ENCODE measurements at places on chromosomes 5 and 9. TPM values are rescaled to one million over a fixed set of nuclear protein-coding genes. Genes with fewer than 3 reads are reported as not detected.

DNA sequence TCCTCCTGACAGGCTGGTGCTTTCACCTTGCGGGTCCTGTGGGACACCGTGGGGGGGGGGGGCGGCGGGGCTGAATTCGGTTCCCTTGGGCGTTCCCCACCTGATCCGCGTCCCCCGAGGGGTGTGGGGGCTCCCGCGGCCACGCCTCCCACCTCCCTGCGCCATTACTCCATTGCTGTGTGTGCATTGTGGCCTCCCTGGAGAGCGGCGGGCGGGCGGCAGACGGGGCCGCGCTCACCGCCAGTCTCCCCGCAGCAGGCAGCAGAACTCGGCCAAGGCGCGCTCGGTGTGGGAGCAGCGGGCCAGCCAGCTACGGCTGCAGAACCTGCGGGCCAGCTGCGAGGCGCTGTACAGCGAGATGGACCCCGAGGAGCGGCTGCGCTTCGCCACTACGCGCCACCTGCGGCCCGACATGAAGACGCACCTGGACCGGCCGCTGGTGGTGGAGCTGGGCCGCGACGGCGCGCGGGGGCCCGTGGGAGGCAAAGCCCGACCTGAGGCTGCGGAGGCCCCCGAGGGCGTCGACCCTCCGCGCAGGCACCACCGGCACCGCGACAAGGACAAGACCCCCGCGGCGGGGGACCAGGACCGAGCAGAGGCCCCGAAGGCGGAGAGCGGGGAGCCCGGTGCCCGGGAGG lies 145.3 kb downstream of the CACNA1B start:
- no peak for DNase-seq

The LHX6 gene
- total RNA-seq = not detected

The LRRC70 gene
- 1.1 TPM for total RNA-seq

The AK8 gene
- total RNA-seq = 7.2 TPM

The PRUNE2 gene
- not detected for total RNA-seq

- no peak for DNase-seq
These were observed 220.8 kb upstream of the RFX3 start for GRCh38 chr9:3746296-3747275.

DNA sequence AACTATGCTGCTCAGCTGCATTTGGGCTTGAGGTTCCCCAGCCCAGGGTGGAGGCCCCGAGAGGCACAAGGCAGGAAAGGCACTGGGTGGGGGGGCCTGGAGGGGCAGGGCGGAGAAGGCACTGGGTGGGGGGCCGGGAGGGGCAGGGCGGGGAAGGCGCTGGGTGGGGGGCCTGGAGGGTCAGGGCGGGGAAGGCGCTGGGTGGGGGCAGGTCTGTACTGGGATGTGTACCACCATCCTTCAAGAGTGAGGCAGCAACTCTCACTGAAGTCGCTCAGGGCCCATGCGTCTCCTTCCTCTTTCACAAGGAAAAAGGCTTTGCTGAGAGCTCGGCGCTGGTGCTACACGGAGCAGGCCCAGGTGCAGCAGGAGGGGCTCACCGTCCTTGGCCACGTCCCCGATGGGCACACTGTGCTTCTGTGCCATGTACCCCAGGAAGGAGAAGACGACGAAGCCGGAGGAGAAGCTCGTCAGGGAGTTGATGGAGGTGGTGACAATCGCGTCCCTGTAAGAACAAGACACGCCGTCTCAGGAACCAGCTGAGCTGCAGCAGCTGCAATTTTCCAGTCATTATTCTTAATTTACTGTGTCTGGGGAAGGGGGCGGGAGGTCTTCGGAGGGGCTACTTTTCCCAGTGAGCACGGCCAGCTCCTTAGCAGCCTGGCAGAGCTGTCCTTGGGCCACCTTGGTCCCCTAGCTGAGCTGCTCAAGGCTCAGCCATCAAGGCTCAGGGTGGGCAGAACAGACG lies 30.8 kb downstream of the SLC6A3 start:
- DNase-seq = no peak

The IFNK gene
- not detected for total RNA-seq

DNA sequence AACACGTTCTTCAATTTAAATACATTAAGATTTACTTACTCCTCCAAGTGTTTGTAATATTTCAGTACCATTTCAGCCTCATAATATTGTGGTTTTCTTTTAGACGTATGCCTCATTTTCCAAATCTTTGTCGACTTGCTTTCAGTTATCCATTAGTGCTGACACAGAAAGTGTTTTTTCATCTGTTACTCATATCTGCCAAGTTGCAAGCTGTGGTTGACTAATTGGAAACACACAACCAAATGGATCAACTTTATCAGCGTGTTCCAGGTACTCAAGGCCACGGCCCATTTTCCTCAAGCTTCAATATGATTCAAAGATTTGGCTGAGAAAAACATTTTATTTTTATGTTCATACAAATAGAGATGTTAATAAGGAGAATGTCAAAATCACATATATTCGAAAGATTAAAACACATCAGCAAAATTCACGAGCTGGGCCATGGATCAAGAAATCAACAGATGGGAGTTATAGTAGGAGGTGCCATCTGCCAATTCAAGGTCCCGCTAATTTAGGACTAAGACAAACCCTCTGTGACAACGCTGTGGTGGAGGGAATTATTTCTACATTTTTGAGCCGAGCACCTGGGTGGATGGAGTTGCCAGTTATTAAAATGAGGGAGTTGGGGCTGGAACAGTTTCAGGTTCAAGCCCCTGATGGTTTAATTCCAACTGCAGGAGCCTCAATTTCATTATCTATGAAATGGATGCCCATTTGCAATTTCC lies 27.2 kb upstream of the CCNJL start:
- no peak for DNase-seq

- DNase-seq = no peak
These were observed 42.8 kb downstream of the JADE2 start for GRCh38 chr5:134568337-134568700.

DNA sequence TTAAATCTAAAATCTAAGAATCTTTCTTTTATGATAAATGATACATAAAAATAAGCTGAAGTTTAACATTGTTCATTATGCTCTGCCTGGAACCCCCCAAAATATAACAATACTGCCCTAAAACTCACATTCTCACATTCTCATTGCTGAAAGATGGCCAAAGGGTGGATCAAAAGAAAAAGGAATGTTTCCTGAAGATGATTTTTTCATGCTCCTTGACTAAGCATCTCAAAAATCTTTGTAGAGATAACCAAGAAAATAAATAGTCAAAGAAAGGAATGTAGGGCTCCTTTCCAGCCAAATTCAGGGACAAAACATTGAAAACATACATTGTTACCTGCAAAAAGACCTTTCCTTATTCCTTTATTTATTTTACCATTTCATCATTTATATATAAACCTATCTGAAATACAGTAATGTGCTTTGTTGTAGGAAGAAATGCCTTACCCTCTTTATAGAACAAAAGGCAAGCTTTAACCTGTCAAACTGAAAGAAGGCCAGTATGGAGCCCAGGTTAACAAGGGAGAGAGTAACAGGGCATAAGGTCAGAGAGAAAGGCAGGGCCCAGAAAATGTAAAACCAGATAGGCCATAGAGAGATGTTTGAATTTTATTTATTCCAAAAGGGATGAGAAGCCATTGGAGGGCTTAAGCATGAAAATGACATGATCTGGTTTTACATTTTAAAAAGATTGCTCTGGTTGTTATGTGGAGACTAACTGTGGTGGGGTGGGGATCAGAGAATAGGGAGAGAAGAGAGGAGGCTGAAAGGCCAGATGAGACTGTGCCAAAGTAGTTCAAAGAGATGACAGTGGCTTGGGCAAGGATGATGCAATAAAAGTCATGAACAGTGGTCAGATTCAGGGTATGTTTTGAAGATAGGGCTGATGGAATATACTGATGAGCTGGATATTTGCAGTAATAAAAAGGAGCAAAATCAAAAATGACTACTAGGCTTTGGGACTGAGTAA lies 37.3 kb upstream of the CDK5RAP2 start:
- DNase-seq = no peak

- no peak for DNase-seq
These were observed 150.1 kb upstream of the LHFPL2 start for GRCh38 chr5:78798673-78799029.

The TMEM174 gene
- not detected for total RNA-seq

DNA sequence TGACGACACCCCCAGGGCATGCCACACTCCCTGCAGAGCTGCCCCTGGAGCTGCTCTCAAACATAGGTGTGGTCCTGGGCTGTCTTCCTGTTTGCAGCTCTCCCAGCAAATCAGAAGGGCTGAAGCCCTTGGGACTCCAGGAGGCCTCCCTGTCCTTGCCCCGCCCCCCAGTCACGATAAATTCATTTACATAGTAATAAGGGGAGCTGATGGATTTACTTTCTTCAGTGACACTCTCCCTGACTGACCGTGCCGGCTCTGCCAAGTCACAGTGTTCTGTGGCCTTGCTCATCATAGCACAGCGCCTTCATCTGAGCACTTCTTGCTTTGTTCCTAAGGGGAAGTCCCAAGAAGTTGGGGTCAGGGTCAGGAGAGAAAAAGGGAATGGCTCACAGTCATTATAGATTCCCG lies 121.4 kb downstream of the ENC1 start:
- peak; percentile 79 for DNase-seq

The PRDM9 gene
- not detected for total RNA-seq

The BTNL8 gene
- total RNA-seq = not detected

DNA sequence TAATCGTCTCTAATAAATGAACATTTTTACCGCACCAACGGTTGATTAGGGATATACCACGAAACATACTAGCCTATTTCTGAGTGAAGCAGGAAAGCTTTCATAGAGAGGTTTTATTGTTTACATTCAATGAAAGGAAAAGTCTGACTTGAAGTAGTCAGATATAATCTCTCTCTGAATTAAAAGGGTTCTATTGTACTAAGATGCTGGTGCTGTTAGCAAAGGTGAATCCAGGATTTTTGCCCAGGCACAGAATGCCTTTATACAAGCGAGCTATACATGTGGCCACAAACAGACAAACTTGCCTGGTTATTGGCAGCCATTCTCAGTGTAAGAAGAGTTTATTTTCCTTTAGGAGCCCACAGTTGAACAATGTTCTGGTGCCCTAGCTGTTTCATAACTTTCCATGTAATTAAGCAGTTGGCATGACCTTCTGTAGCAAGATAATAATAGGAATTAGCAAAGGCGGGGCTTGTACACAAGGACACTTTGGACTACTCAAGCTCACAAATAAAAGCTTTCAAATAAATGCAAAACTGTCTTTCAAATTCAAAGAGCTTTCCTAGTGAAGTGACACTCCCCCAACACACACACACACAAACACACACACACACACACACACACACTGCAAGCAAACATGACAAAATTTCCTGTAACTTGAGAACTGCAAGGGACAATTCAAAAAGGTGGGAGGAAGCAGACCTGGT lies 198.7 kb upstream of the MAP3K1 start:
- no peak for DNase-seq

GRCh38 chr9:109477258-109478050 lies 20.7 kb downstream of the PTPN3 start:
- DNase-seq = peak; percentile 83

- no peak for DNase-seq
These were observed 7.4 kb downstream of the EEIG1 start for GRCh38 chr9:127973169-127974000.

The PAEP gene
- not detected for total RNA-seq

GRCh38 chr5:107806705-107807104 lies 136.0 kb upstream of the EFNA5 start:
- DNase-seq = no peak

DNA sequence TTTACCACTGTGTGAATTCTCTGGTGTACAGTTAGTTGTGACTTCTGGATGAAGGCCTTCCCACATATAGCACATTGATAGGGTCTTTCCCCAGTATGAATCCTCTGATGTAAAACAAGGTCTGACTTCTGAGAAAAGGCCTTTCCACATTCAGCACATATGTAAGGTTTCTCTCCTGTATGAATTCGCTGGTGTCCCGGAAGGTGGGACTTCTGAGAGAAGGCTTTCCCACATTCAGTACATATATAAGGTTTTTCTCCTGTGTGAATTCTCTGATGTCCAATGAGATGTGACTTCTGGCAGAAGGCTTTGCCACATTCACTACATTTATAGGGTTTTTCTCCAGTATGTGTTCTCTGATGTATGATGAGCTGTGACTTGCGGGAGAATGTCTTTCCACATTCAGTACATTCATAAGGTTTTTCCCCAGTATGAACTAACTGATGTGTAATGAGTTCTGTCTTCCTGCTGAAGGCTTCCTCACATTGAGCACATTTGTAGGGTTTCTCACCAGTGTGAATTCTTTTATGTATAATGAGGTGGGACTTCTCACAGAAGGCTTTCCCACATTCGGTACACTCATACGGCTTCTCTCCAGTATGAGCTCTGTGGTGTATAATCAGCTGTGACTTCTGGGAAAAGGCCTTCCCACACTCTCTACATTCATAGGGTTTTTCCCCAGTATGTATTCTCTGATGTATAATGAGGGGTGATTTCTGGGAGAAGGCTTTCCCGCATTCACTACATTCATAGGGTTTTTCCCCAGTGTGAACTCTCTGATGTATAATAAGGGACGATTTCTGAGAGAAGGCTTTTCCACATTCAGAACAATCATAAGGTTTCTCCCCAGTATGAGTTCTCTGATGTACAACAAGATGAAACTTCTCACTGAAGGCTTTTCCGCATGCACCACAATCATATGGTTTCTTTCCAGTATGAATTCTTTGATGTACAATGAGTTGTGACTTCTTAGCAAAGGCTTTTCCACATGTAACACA lies 9.1 kb downstream of the ZNF300 start:
- no peak for DNase-seq

GRCh38 chr9:17578911-17579793 lies at the start of gene SH3GL2:
Gene SH3GL2, plus strand, starts transcription at chr9:17579066.
- DNase-seq = no peak

The RANBP6 gene
- 7.4 TPM for total RNA-seq

The GZMA gene
- not detected for total RNA-seq

The BARHL1 gene
- not detected for total RNA-seq

The RAB3C gene
- not detected for total RNA-seq

GRCh38 chr5:100130307-100130706 lies 404.9 kb upstream of the FAM174A start:
- no peak for DNase-seq

DNA sequence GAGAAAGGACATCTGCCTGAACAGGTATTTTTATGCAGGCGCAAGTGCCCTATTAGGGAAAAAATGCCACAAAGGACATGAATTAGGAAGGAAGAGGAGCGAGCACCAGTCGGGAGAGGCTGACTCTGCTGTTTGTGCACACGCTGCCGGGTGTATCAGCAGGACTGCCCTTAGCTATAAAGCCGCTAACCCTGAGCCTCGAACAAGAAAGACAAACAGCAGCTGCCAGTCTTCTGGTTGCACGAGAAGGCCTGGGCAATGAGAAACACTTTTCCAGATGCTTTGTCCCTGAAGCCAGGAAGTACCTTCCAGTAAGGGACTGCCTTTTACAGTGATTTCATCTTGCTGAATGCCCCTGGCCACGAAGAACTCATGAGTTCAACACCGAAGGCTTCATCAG lies 12.6 kb downstream of the QSOX2 start:
- DNase-seq = no peak

DNA sequence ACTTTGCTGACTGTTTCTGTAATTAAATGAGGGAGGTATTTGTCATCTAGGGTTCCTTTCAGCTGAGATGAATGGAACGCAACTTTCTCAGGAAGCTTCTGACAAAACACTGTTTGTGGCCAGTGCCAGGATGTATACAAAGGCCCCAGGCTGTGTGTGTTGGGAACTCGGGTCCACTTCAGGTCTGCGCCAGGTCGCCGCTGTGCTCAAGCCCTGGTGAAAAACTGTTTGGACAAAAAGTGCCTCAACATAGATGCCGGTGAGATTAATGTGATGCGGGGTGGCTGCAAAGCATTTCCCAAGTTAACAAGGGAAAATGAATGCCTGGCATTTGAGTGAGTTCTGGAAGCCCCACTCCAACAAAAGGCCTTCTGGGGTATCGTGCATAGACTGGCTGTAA lies 156.4 kb downstream of the GABBR2 start:
- DNase-seq = peak; percentile 89
